ENCODE measurements at places on chromosomes 1 and 21.

GRCh38 chr1:25560788-25561187 is 17.4 kb downstream of the LDLRAP1 start:
- DNase-seq = no peak

DNA sequence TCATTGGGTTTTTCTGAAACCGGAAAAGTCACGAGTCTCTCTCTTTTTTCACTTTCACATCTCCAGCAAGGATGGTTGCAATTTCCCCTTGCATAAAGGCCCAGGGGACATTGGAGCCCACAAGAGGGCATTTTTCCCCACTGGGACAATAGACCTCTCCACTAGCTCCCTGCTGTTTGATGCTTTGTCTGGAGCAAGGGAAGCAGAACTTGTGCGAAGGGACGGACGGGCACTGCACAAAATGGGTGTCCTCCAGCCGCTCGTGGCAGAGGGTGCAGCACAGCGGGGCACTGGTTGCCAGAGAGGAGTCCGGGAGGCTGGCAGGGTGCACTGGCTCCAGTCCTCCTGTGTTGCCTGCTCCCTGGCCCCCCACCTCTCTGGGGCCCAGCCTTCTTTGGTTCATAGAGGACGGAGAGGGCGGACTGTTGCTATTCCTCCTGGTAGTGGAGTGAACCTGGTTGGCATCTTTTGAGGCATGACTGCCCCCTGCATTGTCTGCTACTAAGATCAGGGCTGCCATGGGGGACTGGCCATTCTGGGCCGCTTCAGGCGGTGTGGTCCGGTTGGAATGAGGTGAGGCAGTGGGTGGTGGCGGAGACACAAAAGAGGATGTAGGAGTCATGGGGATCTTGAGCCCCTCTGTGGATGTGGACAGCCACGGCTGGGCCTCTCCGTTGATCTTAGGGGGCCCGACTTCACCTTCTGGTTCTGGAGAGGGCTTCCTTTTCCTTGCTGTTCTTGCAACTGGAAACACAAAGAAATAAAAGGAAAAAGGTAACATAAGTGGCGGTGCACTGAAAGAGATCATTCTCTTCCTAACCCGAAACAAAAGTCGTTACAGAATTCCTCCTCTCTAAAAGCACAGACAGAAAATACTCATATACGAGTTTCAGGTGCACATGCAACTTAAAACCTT is 2.6 kb downstream of the IRF2BP2 start:
- DNase-seq = peak; percentile 57

GRCh38 chr1:25566730-25567341 is 23.4 kb downstream of the LDLRAP1 start:
- DNase-seq = no peak

- DNase-seq = no peak
These were observed 54.7 kb downstream of the APP start for GRCh38 chr21:26115899-26116298.

- no peak for DNase-seq
These were observed 59.8 kb downstream of the FAAP20 start for GRCh38 chr1:2134621-2135307.

DNA sequence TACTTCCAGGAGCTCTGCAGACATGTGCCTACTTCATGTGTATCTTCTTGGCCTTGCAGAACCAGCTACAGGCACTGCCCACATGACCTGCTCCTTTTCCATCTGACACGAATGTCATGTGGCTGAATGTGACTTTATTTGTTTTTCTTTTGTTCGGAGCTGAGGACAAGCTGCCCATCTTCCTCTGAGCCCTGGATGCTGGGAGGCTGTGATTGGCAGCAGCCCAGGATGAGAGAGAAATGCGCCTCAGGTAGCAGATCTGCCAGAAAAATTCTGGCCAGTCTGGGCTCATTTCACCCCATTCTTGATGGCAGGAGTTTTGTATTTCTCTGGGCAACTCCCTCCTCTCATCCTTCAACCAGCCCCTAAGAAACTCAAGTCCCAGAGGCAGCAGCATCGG is 372.0 kb downstream of the RPS6KC1 start:
- DNase-seq = no peak

DNA sequence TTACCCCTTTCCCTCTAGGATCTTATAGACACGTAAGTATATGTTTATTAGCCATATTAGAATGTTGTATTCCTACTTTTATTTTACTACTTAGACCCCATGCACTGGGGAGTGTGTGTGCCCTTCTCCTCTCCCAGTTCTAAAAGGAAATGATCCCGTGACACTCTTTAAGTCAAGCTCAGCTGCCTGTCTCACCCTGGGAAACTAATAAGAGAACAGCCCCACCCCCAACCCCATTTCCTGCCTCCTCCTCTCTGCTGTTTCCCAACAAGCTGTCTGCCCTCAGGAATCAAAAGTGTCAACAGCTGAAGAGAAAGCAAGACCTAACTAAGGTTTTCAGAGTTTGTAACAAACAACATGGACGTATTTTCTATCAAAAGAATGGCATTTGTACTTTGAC is 92.6 kb upstream of the VAV3 start:
- peak; percentile 61 for DNase-seq

DNA sequence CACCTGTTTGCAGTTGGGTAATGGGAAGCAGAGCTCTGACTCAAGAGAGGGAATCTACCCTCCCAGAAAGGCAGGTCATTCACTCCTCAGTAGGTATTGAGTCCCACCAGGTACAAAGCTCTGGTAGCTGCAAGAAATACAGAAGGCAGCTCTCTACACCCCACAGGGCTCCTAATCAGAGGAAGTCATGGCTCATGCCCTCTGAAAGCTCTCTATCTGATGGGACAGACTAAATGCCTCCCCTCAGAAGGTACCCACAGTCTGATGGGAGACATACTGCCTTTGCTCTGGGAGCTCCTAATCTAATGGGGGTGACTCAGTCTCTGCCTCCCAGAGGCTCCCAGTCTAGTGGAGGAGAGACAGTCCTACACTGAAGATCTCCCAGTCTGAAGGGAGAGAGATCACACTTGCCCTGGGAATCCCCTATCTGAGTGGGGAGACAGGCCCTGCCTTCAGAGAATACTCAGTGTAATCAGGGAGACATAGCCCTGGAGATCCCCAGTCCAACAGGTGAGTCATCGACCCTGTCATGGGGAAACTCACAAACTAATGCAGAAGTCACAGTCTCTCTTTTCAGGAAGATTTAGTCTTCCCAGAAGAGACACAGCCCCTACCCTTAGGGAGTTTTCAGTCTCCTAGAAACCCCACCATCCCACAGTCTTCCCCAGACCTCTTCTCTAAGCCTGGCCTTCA is 23.7 kb downstream of the CAMK1G start:
- peak; percentile 61 for DNase-seq

Data from adrenal gland (tissue), 19 donors.